ENCODE measurements at places on chromosomes 2 and 18. TPM values are rescaled to one million over a fixed set of nuclear protein-coding genes. Genes with fewer than 3 reads are reported as not detected.

The SPAG16 gene
- 14.4 TPM for total RNA-seq

The MAB21L4 gene
- total RNA-seq: 5.9 TPM

The FEV gene
- total RNA-seq: not detected

The SERPINB12 gene
- 0.34 TPM for total RNA-seq

The MEP1B gene
- under 0.01 TPM for total RNA-seq

The IFIH1 gene
- 27.3 TPM for total RNA-seq

The EHD3 gene
- 1.4 TPM for total RNA-seq

The SLC40A1 gene
- total RNA-seq: 5.0 TPM

The HMSD gene
- total RNA-seq: not detected

The TWSG1 gene
- total RNA-seq: 32.5 TPM

The PTPN2 gene
- 58.4 TPM for total RNA-seq

The TCF23 gene
- not detected for total RNA-seq

The ABCG8 gene
- total RNA-seq: not detected

The PLGLB2 gene
- total RNA-seq: 1.5 TPM

The PECR gene
- total RNA-seq: 8.5 TPM

The CDH2 gene
- 0.34 TPM for total RNA-seq
